Neural crest cell (in vitro differentiated cells): ENCODE measurements at places on chromosomes 4 and X.
A peak's percentile ranks its signal among the peaks of the same experiment; 100 is the strongest.

DNA sequence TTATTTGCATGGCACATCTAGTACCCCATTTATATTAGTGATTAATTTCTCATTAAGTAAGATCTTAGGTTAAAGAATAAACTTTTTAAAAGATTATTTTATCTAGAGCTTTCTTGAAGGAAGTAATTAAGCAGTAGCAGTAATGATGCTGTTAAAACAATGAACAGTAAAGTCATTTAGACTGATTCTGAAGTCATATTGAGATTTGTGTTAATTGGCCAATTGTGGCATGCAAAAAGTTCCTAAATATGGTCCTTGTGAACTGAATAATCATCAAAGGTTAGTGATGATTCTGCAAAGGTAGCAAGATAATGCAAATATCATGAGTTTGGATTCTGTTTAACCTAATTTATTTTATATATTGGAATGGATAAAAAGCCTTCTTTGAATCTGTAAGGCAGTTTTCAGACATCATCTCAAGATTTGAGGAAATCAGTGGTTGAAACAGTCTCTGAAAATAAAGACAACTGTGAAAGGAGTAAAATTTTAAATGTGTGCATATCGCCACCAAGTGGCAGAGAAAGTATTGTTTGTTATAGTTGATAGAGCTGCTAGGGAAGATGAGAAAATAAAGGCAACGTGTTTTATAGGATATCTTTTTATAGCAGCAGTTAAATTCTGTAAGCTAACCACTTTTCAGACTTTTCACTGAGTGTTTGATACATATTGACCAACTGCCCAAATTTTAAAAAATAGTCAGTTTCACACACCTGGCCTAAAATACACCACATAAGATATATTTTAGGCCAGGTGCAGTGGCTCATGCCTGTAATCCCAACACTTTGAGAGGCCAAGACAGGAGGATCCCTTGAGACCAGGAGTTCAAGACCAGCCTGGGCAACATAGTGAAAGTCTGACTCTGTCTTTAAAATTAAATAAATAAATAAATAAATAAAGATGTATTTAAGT, 79.6 kb downstream of the CCKAR start:
- DNase-seq, result peak; percentile 25

GRCh38 chr4:127686658-127687057, 43.5 kb upstream of the SLC25A31 start:
- no peak for DNase-seq

- DNase-seq, result no peak
Observed at GRCh38 chrX:41435708-41436107, 11.4 kb upstream of the NYX start.

DNA sequence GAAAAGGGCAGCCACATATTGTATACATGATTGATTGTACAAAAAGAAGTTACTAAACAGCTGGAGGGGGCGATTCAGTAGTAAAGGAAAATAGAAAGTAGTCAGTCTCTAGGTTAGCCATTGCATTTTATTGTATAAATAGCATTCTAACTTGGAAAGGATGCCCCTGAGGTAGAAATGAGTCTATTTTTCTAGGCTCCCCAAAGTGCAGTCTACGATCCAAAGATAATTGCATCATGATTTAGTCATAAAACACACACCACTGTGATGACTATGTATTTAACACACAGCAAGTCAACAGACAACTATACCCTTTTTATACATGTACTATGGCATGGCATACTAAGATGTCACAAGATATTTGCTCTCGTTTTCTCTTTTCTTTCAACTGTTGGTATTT, 204.9 kb downstream of the APBB2 start:
- no peak for DNase-seq

- DNase-seq, result no peak
Observed at GRCh38 chrX:147908106-147908505, 3.6 kb upstream of the FMR1 start.

DNA sequence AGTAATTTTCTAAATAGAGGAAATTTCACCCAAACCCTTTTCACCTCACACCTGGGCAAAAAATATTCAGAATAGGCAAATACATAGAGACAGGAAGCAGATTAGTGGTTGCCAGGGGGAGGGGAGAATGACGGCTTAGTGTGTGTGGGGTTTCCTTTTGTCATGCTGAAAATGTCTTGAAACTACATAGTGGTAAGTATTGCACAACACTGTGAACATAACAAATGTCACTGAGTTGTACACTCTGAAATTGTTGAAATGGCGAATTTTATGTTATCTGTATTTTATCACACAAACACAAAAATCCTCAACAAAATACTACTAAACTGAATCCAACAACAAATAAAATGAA, 60.7 kb upstream of the PLAC1 start:
- DNase-seq, result no peak

- DNase-seq, result no peak
Observed at GRCh38 chr4:139042981-139043460, 27.4 kb downstream of the NOCT start.

DNA sequence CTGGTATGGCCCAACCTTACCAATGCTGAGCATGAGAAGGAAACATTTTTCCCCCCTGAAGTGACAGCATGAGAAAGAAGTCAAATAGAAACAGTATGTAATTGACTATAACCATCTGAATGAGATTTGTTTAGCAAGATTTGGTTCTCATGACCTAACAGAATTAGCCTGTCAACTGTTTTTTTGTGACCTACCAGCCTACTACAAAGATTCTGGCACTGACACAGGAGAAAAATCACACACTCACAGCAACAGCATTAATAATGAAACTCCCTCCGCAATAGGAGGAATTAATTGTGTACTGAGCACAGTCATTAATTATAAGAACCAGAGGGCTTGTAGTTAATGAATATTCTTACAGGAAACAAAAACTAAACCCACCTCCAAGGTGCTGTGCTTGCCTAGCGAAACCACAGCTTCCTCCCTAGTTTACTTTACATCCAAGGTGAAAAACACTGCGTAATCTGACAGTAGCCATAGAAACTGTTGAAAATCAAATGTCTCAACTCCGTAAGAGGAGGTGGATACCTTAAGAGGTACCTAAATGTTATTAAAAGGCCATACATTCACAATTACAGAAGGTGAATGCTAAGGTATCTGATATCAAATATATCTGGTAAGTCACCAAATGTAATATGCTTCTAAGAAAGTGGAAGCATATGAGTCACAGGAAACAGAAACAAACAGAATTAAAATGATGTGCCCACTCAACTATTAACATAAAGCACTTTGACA, 34.9 kb downstream of the MMRN1 start:
- DNase-seq, result no peak

- DNase-seq, result no peak
Observed at GRCh38 chr4:112176596-112176995, 31.3 kb downstream of the FAM241A start.

DNA sequence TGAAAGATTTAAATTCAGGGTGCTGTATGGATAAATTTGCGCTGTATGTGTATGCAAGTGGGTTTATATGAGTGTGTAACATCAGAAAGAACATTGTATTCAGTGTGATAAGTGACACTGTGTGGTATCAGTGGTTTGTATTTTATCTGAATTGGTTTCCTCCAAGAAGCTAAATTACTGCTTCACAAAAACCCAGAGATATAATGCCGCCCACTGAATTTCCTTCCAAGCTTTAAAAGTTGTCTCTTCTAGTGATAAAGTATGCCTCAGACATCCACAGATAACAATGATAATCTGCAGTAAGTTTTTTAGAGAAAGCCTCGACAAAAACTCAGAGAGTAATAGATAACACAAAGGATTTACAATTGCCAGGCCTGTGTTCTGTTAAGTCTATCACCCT, 710.6 kb upstream of the HS3ST1 start:
- DNase-seq, result no peak

DNA sequence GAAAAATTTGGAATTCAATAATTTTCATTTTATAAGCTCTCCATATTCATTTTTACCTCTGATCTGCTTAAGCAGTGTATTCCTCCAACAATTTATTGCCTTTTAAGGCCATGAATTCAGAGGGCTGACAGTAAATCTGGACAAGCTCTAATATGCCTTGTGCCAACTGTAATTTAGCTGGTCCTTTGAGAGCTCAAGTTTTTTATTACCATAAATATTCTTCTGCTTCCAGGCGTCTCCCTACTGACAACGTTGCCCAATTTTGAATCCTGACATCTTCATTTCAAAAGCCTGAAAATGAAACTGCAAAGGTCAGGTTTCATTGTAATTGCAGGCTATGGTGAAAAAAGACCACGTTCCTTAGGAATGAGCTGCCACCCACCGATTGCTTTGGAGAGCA, 95.8 kb upstream of the GEMIN8 start:
- no peak for DNase-seq

- no peak for DNase-seq
Observed at GRCh38 chrX:133961046-133961445, 24.3 kb downstream of the GPC3 start.

- peak; percentile 53 for DNase-seq
Observed at GRCh38 chr4:30721185-30722091, 1.3 kb downstream of the PCDH7 start.
